ENCODE measurements at places on chromosomes 1 and 21. TPM values are rescaled to one million over a fixed set of nuclear protein-coding genes. Genes with fewer than 3 reads are reported as not detected.

NSUN4 gene
- 14.2 TPM for total RNA-seq

TMEM201 gene
- total RNA-seq, result 3.2 TPM

CCDC185 gene
- total RNA-seq, result 0.17 TPM

S100A7 gene
- total RNA-seq, result not detected

GPR52 gene
- 0.50 TPM for total RNA-seq
